Fibroblast of skin of scalp (primary cell): ENCODE measurements at places on chromosomes 5 and 9.

DNA sequence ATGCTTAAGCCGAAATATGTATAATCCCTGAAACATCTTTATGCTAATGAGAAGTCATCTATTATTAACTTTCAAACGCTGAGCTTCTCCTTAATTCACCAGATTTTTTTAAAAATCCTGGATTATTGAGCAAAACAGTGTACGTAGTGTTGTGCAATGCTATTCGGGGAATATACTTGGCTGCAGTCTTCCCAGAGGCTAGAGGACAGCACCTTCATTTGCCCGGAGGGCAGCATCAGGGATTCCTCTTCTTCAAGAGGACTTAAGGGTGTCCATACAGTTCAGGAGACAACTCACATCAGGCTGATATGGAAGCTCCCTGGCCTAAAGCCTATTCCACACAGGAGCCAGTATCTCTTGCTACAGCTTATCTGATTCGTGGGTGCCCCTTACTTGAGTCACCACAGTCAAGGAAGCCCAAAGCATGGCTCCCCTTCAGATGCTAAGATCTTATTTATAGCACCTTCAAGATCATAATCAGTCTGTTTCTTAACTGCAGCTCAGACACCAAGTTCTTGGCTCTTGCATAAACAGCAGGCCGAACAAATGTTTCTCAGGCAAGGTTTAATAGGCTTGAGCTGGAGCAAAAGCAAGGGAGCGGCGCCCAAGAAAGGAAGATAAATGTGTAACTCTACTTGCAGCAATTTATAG lies 29.4 kb downstream of the NUTM2F start:
- no peak for DNase-seq

DNA sequence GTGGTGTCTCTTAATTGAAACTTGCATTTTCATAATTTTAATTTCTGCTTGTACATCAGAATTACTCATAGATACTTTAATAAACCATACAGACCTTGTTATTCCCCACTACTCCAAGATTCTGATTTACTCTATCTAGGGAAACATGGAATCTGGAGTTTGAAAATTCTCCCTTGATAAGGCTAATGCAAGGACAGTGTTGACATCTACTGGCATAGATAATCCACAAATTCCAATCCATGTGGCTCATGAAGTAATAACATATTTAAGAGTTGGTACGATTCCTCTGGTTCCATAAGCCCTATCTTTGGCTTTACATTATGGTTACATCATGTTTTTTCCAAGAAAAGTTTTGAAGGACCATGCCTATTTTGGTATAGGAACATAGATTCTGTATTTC lies 759.2 kb downstream of the TLR4 start:
- no peak for DNase-seq

DNA sequence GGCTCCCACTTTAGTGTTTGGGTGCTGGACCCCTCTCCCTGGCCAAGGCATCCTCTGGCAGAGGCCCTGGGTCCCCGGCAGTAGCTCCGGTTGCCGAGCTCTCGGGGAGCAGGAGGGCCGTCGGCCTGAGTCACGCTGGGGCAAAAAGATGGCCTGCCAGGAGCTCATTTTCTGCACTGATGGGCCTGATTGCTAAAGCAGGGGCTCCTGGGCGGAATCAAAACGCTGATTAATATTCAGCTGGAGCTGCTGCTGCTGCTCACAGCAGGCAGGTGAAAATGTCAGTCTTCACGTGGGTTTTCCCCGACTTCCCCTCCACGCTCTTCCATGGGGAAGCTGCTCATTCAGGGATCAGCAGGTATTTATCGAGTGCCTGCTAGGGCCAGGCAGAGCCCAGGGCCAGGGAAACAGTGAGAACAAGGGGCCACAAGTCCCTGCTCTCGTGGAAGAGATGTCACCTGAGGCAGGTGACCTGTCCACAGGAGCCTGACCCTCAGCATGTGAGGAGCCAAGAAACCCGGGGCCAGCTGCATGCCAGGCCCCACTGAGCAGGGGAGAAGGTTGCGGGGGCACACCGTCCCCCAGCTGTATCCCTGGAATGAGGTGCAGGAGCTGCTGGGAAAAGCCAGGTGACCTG lies 22.1 kb downstream of the LAMC3 start:
- DNase-seq, result no peak

- DNase-seq, result no peak
Observed at GRCh38 chr5:36772276-36773140, 104.1 kb upstream of the NIPBL start.

DNA sequence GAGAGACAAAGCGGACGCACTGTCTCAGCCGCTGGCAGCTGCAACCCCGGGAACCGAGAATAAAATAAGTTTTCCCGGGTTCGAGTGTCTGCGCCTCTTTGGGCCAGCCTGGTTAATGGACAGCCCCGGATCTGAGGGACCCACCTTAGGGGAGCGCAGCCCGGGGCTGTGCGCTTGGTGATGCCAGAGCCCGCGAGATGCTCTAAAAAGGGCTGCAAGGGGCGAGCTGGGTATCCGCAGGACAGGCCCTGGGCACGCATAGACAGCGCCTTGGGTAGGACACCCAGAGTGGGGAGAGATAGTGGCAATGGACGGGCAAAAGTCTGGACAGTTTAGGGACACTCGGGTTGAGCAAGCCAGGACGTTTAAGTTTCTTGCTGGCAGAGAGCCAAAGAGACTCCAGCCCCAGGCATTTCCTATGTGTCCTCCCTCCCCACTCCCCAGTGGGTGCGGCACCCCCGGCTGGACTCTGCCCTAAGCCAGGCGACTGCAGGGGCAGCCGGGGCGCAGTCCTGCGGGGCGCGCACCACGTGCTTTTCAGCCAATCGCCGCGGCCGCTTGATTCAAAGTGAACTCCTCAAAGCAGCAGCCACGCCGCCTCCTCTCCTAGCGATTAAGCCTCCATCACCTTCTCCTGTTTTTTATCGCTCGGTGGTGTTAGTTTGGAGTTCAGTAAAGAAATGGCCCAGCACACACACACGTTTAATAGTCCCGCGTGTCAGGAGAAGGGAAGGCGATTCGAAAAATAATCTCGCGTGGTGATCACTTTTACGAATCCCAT lies 616 bp upstream of the ENC1 start:
- DNase-seq, result peak; percentile 77

GRCh38 chr9:76013809-76014208 lies 123.3 kb downstream of the PCSK5 start:
- DNase-seq, result no peak

- no peak for DNase-seq
Observed at GRCh38 chr5:147648597-147648996, 133.9 kb downstream of the JAKMIP2 start.

- DNase-seq, result no peak
Observed at GRCh38 chr9:24011009-24011717, 185.1 kb upstream of the ELAVL2 start.

GRCh38 chr5:143536364-143536763 lies 132.9 kb upstream of the NR3C1 start:
- DNase-seq, result peak; percentile 99

DNA sequence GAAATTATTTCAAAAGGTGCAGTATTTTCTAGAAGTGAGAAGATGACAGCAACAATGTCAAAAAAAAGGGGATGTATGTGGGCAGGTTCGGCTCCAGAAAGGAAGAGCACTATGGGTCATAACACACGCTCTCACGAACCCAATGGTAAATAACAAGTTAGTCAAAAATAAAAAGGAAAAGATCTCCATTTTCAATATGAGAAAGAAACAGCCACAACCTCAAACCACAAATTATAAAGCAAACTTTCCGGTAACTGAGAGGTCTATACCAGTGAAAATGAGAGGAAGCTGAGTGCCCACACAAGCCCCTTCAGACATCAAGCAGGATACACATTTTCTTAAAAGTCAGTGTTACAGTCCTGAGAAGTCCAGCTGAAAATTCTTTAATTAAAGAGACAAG lies 398.5 kb upstream of the RPS23 start:
- no peak for DNase-seq

DNA sequence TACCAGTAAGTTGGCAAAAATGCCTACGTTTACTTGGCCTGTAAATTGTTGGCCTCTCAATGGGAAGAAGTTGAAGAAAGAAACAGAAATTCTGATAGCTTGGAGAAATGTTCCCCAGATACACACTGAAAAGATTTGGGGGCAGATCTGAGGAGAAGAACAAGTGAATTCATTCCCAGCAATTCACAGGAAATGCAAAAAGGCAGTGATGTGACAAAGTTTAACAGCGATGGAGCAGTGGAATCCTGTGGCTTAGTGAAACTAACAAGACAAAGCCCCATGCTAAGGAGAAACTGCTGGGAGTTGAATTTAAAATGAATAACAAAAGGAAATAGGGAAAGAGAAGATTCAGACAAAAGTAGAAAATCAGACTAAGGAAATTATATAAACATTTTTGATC lies 213.2 kb upstream of the EDIL3 start:
- no peak for DNase-seq

GRCh38 chr9:94713436-94714215 lies 12.9 kb upstream of the AOPEP start:
- no peak for DNase-seq

GRCh38 chr9:88593537-88594185 lies 58.7 kb downstream of the NXNL2 start:
- peak; percentile 73 for DNase-seq

DNA sequence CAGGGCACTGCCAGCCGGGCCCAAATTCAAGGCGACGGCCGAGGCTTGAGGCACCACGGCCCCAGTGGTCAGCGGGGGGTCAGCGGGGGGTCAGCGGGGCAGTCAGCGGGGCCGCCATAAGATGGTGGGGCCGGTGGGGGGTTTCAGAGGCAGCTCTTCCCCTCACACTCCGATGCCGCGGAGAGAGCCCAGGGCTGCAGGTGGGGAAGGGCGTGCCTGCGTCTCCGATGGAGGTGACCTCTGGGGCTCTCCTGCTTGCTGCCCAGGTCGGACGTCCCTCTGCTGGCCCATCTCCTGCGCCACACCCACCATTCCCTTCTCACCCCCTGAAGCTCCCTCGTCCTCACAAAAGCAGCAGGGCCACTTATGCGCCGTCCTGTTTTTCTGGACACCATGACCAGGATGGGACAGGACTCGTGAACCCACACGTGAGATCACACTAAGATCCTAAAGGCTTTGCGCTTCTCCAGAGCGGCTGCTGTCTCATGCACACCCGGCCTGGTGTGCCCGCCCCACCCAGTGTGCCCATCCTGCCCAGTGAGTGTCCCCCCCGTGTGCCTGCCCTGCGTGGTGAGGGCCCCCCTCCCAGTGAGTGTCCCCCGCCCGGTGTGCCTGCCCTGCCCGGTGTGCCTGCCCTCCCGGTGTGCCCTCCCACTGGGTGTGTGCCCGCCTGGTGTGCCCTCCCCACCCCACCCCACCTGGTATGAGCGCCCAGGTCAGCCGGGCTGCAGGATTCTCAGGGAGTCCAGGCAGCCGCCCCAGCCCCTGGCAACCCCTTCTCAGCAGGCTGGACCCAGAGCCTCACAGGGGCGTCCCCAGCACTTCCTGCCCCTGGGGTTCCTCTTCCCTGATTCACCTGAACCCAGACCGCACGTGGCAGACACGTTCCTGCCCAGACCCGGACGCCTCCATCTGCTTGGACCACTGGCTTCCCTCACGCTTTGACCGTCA lies 48.7 kb upstream of the NKD2 start:
- DNase-seq, result no peak

GRCh38 chr5:96579711-96580110 lies 82.5 kb upstream of the CAST start:
- no peak for DNase-seq

- DNase-seq, result no peak
Observed at GRCh38 chr9:127034691-127035090, 87.7 kb downstream of the ANGPTL2 start.

GRCh38 chr9:108800632-108801099 lies 55.1 kb downstream of the ACTL7B start:
- no peak for DNase-seq

DNA sequence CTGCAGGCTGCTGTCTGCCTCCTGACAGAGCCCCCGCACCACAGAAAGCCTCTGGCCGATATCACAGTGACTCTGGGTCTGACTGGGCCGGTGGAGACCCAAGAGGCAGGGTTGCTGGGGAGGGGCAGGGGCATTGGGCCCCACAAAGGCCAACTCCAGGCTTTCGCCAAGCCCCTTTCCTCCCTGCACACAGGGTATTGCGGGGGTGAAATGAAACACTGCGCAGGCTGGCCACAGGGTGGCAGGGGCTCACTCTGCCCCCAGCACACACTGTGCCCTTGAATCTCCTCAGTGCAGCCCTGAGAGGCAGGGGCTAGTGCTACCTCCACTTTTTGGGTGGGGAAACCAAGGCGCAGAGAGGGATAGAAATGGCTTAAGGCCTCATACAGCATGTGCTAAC lies 44.6 kb downstream of the BARX1 start:
- no peak for DNase-seq

- DNase-seq, result no peak
Observed at GRCh38 chr9:20658677-20659473, 25.2 kb upstream of the FOCAD start.

GRCh38 chr5:152864447-152864846 lies 459.4 kb upstream of the NMUR2 start:
- DNase-seq, result no peak

GRCh38 chr5:51810592-51810991 lies 427.3 kb downstream of the ISL1 start:
- no peak for DNase-seq

DNA sequence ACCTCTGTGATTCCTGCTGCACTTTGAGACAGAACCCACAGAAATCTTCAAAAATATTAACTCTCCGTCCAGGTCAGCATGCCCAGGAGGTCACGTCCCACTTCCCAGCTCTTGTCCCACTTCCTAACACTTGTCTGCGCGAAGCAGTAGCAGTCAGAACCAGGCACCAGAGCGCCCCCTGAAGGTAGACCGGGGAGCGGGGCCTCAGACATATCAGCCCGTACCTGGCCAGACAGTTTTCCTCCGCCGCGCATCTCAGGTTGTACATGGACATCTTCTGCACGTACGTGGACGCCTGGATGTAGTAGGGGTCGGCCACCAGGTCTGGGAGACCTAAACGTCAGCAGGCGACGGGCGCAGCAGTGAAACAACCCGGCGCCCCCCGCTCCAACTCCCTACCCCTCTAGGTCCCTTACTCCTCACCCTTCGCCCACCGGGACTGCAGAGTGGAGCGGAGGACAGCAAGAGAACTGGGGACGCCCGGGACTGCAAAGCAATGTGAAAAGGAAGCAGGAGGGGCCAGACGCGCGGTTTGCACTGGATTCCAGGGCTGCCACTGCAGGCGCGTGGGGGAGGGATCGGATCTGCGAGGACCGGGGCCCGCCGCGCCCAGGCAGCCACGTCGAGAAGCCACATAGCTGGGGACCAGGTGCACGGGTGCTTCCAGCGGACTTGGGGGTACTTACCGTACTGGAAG lies 1.2 kb downstream of the LOX start:
- peak; percentile 86 for DNase-seq
